KBM-7 (cell line): ENCODE measurements at places on chromosomes 7 and 10.

DNA sequence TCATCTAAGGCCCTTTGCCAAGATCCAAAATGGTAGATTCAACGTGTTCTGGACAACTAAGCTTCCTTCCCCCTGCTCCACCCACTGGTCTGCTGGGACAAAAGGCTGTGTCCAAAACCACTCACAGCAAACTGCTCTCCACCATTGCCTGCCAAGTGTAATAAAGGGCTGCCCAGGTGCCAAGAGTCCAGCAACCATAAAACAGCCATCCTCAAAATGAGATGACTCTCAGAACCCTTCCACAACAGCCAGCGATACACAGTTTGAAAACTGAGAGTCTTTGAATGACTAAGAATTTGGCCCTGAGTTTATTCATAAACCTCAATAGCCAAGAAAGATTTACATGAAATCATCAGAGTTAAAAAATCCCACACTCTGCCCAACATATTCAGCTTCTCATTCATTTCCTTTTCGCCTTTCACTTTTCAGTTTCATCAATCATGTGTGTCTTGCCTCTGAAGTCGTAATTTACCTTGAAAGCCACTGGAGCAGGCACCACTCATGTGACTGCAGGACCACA lies 658.1 kb upstream of the MGMT start:
- no peak for DNase-seq

GRCh38 chr7:83599131-83599530 lies 49.8 kb downstream of the SEMA3E start:
- no peak for DNase-seq

- no peak for DNase-seq
Measured at GRCh38 chr7:134834689-134835462, 55.4 kb downstream of the CALD1 start.

DNA sequence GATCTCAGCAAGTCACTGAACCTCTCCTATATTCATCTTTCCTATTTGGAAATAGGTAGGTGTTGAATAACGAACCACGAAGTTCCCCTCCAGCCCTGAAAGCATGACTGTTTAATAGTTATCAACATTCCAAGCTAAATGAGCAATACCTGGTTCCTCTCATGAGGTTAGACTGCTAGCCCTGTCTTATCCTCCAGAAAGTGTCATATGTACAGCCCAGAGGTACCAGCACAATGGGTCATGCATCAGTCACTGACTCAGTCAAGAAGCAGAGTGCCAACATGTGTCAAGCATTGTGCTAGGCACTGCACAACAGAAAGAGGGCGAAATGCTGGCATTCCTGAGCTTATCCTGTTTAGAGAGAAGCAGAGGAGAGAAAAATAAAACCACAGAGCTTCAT lies 70.0 kb downstream of the AMPH start:
- no peak for DNase-seq

DNA sequence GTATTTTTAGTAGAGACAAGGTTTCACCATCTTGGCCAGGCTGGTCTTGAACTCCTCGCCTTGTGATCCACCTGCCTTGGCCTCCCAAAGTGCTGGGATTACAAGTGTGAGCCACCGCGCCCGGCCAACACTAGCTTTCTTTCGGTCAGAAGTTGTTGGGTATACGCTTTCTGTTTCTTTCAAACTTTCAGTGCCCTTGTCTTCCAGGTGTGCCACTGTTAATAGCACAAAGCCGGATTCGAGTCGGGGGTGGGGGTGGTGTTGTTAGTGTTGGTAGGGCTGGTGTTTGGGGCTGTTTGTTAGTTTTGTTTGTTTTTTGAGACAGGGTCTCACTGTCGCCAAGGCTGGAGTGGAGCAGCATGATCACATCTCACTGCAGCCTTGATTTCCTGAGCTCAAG lies 33.8 kb upstream of the NANOS1 start:
- DNase-seq = no peak

DNA sequence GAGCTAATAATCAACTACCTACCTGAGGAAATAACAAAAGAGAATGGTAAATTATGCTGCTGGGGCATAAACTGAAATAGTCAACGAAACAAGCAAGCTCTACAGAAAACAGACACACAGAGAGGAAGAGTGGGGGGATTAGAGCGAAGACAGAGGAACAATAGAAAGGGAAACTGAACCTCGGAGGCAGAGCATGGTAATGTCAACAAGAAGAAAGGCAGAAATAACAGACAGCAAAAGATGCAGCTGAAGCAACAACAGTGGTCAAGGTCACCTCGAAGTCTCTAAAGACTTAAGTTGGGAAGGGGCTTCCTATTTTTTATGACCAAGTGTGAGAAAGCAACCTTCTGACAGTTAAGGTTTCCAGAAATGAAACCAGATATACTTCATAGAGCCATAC lies 177.0 kb downstream of the ZNF438 start:
- no peak for DNase-seq

DNA sequence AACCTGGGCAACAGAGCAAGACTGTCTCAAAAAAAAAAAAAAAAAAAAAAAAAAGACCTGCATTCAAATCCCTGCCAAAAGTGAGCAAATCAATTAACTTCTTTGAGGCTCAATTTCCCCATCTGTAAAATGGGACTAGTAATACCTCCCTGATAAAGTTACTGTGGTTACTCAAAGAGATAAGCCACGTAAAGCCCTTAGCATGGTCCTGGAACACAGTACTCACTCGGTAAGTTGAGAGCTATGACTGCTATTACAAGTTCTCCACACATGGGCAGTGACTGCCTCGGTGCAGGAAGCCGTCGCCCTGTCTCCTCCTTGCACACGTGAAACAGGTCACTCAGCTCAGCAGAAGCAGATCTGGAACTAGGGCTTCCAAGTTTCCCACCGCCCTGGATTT lies 37.9 kb downstream of the DDIT4 start:
- no peak for DNase-seq

DNA sequence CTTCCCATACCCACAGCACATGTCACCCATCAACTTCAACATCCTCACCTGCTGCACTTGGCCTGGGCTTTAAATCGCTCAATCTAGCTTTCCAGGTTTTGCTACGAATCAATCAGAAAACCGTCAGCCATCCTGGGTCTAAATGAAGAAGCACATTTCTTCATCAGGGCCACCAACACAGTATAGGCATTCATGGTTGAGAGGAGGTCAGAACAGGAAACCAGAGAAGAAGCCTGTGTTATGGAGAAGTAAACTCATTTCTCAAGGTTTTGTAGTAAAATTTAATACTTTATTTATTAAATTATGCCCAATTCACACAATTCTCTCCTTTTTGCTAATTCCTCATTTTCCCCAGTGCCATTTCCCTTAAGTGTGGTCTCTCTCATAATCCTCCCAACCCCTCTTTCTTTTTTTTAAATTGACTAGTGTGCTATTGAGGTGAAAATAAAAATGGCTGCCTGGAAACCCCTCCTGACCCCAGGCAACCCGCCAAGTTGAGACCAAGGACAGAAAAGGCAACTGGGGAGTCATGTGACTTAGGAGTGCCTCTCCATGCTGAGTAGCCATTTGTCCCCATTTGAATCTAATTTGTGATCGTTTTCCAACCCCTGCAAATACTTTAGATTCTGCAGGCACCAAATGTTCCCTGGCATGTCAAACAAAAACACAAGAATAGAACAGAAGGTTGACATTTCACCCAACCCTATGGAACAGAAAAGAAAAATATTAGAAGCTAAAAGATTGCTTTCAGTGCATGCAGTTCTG lies 181.1 kb upstream of the NAMPT start:
- DNase-seq = no peak

DNA sequence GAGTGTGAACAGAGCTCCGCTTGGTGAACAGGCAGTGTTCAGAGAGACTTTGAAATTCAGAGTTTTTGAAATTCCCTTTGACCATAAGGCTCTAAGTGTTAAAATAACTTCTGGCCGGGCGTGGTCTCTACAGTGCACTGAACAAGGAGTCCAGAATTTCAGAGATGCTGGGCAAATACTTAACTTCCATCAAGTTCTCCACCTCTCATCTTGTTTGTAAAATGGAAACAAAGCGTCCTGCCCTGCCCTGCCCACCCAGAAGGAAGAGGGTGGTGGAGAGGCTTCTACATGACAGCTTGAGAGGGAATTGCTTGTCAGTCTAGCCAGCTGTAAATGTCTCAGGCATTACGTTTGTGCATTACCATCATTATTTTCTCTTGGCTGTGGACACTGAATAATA lies 102.6 kb downstream of the RGS10 start:
- DNase-seq = no peak

DNA sequence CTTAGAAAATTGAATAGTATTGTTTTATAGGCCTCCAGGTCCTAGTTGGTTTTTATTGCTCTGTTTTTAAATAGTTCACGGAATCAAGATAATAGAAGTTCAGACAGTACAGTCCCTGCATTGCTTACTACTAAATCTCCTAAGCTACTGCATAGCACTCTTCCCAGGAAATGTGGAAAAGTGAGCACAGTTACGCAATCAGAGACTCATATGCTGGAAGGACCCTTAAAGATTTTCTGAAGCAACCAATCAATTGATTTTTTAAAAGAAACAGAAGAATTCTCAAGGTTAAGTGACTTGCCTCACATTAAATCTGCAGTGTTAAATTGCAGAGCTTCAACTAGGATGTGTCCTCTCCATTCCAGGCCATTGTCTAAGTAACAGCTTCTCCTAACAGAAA lies 23.1 kb upstream of the DIP2C start:
- no peak for DNase-seq

GRCh38 chr10:88379575-88379974 lies 203.5 kb downstream of the RNLS start:
- DNase-seq = no peak

DNA sequence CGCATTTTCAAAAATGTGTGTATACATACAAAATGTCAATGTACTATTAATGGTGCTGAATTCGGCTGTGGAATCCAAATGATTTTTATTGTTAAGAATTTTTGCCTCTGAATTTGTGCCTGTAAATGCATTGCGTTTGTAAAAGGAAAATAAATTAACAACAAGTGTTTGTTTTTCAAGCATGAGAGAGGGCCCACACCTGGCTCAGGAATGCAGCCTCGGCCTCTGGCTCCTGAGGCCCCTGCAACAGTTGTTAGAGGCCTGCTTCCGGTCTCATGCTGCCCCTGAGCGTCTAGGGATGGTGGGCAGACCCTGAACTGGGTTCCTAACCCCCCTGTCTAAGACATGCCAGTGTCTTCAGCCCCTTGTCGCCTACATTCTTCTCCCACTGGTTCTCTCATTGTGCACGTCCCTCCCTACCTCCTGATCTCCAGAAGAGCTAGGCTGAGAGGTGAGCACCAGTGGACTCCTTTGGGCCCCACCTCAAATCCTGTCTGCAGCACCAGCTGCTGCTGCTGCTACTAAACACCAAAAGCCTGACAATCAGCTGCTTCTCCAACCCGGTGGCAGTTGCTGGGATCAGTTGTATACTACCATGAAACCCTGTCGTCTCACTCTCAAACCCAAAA lies 1.9 kb upstream of the BTBD16 start:
- no peak for DNase-seq

GRCh38 chr10:131356442-131356841 lies 44.9 kb upstream of the TCERG1L start:
- no peak for DNase-seq

DNA sequence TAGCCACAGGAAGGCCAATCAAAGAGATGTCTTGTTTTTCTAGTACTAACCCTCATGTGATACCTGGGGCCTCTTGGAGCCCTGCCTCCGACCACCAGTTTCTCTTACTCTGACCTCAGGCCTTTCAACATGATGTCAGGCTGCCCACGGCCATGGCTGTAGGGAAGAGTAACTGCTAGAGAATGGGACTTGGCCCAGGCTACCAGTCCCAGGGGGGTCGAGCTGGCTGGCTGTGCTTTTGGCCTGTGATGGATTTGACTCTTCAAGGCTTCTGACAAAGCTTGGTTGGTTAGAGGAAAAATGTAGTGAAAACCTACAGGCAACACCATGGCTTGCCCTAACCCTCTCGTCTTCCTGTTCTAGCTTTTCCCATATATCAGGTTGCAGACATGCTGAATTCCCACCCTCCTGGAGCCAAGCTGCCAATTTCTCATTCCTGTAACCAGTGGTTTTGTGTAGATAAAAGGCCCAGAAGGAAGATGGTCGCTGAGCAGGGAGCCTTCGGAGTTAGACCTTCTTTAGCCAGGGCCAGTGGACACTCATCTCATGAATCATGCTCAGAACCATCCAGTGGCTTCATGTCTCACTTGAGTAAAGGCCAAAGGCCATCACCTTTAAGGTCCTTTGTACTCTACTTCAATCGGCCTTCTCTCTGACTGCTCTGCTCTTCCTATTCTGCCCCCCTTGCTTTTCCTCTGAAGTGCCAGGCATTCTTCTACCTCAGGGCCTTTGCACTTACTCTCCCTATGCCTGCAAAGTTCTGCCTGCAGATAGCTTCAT lies 19.7 kb downstream of the SUFU start:
- DNase-seq = no peak

DNA sequence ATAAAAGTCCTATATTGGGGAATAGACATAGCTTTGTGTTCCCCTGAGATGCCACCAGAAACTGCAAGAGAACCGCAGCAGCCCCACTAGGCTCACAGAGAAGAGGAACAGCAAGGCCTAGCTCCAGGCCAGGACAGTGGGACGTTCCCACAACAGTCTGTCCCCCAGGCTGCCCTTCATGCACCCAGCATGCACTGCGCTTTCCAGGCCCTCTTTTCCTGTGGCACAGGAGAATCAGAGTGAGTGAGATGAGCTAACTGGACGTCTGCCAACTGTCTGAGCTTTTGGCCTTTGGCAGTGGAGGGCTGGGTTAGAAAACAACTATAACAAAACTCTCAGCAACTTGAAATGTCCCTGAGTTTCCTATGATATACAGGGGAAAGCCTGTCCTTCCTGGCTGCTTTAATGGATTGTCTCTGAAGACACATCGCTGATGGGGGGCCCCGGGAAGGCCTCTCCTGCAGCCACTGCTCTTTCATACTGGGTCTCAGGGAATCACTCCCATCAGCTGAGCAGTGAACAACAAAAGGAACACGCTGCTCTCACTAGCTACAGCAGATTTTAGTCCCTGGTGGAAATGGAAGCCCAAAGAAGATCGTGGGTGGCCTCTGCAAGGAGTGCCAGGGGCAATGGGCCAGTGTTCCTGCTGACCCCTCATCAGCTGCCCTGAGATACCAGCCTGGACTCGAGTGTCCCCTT lies 53.5 kb downstream of the PODXL start:
- no peak for DNase-seq

DNA sequence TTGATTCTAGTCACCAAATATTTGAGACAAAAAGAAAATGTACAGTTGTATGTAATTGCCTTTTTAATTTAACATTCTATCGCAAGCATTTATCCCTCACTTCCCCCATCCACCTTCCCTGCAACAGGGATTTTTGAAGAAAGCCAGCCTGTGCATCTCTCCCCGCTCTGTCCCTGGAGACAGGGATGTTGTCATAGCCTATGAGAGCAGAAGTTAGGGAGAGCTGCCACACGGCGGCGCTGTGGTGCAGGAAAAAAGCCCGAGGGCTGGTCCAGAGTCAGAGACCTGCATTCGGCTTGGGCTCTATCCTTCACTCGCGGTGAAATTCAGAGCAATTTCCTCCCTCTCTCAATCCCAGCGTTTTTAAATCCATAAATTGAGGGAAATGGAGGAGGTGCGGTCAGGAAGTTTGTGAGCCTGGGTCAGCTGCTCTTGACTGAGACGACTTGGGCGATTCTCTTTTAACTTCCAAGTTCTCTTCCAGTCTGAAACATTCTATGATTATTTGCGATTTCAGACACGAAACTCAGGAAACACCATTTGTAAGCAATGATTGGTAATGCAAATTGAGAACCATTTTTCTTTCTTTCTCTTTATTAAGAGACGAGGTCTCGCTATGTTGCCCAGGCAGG lies 17.5 kb downstream of the HKDC1 start:
- peak; percentile 86 for DNase-seq
